ENCODE measurements at places on chromosomes 13 and 19. TPM values are rescaled to one million over a fixed set of nuclear protein-coding genes. Genes with fewer than 3 reads are reported as not detected.

Gene U2AF1L4
- 17.6 TPM for total RNA-seq

DNA sequence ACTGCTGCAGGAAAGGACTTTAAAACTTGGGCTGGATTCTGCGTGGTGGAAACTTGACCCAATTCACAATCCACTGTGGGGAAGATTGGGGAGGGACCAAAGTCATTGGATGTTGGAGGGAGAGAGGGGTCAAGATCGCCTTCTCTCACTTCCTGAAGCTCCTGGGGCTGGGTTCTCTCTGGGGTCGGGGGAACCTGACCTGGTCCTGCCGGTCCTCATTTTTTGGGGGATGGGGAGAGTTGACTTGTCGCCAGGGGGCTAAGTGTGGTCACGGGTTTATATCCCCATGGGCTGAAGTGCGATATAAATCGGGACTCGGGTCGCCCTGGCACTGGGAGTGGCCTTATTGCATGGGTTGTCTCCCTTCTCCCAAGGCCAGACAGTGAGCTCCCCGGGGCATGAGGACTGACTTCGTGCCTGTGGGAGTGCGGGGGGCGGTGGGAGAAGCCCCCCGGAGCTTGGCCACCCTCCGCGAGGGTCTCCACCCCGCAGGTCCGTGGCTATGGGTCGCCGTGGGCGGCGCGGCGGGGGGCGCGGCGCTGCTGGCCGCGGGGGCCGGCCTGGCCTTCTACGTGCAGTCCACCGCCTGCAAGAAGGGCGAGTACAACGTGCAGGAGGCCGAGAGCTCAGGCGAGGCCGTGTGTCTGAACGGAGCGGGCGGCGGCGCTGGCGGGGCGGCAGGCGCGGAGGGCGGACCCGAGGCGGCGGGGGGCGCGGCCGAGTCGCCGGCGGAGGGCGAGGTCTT lies 6.3 kb downstream of the ICAM5 start:
- no peak for DNase-seq

GRCh38 chr13:109870274-109870673 lies 83.9 kb upstream of the IRS2 start:
- DNase-seq: peak; percentile 72

DNA sequence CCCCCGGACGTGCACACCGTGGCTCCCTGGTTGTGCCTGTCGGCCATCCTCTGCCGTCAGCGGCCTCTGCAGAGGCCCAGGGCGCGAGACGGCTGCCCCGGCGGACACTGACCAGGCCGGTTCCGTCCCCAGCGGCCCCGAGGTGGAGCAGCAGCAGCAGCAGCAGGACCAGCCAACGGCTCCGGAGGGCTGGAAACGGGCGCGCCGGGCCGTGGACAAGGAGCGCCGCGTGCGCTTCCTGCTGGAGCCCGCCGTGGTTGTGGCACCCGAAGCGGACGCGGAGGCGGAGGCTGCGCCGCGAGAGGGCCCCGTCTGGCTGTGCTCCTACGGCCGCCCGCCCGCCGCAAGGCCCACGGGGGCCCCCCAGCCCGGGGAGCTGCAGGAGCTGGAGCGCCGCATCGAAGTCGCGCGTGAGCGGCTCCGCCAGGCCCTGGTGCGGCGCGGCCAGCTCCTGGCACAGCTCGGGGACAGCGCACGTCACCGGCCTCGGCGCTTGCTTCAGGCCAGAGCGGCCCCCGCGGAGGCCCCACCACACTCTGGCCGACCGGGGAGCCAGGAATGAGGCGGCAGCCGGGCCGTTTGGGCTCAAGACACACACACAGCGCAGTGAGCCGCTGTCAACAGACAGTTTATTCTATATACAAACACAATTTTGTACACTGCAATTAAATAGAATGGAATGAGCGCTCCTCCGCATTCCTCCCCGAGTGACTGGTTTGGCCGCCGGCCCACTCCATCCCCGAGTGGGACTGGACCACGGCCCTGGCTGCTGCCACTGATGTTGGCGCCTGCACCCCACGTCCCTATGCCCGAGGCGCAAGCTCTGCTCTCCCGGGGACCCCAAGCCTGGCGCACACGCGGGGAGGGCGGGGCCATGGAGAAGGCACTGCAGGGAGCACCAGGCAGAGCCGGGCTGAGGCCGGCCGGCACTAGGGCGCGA lies 9.1 kb downstream of the GRIN3B start:
- no peak for DNase-seq

Gene ATP1A3
- not detected for total RNA-seq

GRCh38 chr19:38592940-38593339 lies 24.8 kb downstream of the MAP4K1 start:
- DNase-seq: no peak

GRCh38 chr13:99434258-99434788 lies 66.9 kb upstream of the TM9SF2 start:
- DNase-seq: no peak

DNA sequence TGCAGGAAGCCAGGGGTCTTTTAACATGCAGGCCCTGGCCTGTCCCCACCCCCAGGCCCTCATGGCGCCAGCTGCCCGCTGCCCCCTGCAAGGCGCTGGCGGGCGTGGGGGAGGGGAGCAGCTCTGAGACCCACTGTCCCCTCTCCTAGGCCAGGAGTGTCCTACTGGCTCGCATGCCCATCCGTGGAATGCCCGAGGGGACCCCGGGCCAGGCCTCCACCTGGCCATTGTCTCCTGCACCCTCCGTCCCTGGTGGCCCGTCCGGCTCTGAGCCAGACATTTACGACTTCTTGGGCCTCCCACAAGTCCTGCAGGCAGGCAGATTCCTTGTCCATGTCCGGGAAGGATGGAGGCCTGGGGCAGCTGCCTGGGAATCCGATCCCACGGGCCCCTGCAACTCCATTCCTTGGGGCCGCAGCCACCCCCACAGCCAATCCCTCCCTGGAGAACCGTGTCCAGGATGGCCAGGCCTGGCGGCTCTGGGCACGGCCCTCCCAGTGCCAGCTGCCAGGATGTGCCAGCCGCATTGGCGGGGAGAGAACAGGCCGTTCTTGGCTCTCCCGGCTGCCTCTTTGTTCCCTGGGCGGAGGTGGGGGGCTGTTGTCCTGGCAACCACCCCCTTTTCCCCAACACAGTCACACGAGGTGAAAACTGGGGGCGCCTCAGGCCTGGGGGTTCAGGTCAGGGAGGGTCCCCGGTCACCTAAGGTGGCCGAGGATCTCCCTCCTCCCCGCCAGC lies 10.5 kb upstream of the PLIN3 start:
- peak; percentile 69 for DNase-seq

GRCh38 chr19:511101-511851 lies 4.0 kb downstream of the TPGS1 start:
- no peak for DNase-seq

Gene ZNF71
- total RNA-seq: 4.4 TPM

Gene ATP8A2
- 0.13 TPM for total RNA-seq

DNA sequence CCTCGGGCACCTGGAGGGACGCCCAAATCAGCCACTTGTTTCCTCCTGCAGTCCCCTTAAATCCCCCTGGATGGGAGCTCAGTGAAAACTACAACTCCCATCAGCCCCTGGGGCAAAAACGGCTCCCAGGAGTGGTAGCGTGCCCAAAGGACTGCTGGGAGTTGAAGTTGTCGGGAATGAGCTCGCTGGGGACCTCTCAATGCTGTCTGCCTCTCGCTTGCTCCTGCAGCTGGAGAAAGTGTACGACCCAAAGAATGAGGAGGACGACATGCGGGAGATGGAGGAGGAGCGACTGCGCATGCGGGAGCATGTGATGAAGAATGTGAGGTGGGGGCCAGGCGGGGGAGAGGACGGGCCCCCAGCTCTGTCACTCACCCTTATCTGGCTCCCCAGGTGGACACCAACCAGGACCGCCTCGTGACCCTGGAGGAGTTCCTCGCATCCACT lies 14.7 kb upstream of the DHDH start:
- DNase-seq: no peak

Gene EDDM13
- not detected for total RNA-seq

- DNase-seq: no peak
Observed at GRCh38 chr19:4693078-4693350, 22.9 kb upstream of the MYDGF start.

DNA sequence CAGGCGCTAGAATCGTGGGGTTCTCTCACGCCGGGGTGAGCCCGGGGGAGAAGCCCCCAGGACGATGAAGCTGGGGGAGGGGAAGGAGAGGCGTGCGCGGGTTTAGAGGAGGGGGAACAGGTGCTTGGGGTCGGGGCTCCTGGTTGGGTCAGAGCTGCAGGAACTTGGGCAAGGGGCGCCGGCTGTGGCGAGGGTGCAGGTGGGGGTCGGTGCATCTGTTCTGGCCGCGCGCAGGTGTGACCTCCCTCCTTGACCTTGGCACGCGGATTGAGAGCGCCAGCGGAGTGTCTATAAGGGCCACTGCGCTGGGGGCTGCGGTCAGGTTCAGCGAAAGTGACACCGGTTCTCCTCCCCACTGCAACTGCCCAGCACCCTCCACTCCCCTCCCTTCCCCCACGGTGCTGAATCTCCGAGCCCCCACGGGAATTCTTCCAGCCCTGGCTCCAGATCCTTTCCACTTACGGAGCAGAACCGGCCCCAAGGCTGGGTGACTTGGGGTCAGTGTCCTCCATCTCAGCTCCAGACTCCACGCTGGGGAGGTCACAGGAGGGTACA lies 618 bp downstream of the TMEM38A start:
- DNase-seq: no peak

DNA sequence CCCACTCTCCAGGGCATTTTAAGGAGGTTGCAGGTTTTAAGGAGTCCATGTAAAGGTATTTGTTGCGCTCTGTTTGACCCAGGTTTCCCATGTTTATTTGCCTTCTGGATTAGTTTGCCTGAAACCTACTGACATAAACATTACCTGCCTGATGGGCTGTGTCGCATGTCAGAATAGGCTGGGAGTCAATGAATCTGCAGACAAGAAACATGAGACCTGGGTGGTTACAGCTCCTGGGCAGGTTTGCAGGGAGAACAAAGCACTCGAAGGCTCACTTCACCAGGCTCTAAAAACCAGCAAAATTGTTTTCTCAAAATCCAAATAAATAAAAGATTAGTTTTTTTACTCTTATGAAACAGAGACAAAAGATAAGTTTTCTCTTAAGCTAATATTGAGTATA lies 114.4 kb upstream of the SERTM1 start:
- DNase-seq: no peak

Gene CPAMD8
- total RNA-seq: 0.34 TPM

- no peak for DNase-seq
Observed at GRCh38 chr19:35292421-35293362, 731 bp downstream of the MAG start.

DNA sequence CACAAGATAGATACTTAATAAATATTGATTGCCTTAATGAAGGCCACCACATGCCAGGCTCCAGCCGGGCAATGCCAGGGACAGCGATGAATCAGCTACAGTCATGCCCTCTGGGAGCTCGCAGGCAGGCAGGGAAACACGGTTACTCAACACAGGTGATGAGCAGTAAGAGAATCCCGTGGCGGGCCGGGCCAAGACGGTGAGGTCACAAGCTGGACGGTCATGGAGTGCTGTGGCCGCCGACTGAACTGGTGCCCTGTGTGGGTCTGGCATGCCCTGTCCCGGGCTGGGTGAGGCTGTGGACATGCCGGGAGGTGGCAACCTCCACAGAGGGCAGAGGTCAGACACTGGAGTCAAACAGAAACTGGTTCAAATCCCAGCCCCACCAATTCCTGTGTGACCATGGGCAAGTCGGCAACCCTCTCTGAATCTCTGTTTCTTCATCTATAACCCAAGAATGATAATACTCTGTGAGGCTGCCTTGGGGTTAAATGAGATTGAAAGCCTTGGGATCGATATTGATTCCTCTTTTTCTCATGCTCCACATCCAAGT lies 13.2 kb upstream of the PAK4 start:
- no peak for DNase-seq

GRCh38 chr19:49637821-49638738 lies 1.9 kb downstream of the RRAS start:
- peak; percentile 62 for DNase-seq

Gene GJB2
- not detected for total RNA-seq

DNA sequence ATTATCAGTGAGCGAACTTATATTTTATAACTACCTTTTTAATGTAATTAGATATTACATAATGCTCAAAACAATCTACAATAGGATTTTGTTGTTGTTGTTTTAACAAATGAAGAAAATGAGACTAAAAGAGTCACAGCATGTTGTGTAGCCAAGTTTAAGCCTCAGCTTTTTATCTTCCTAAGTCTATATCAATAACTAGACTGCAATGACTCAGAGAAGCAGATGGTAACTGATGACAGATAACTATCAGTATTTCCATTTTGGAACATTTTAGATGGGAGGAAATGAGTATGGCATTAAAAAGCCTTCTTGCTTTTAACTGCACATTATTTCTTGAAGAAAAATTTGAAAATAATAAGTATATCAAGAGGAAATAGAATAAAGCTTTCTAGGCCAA lies 825.2 kb downstream of the SLITRK1 start:
- DNase-seq: no peak
